Sigmoid colon (tissue), 7 donors: ENCODE measurements at places on chromosomes 13 and 19. TPM values are rescaled to one million over a fixed set of nuclear protein-coding genes. Genes with fewer than 3 reads are reported as not detected.

BEST2 gene
- total RNA-seq = not detected

PSG4 gene
- total RNA-seq = not detected

LYL1 gene
- 13.0 TPM for total RNA-seq

COX7A1 gene
- total RNA-seq = 43.0 TPM

VMAC gene
- 9.5 TPM for total RNA-seq

ADGRE3 gene
- not detected for total RNA-seq

MARK4 gene
- total RNA-seq = 12.7 TPM

ZNF737 gene
- 17.7 TPM for total RNA-seq

PRTN3 gene
- not detected for total RNA-seq

DNA sequence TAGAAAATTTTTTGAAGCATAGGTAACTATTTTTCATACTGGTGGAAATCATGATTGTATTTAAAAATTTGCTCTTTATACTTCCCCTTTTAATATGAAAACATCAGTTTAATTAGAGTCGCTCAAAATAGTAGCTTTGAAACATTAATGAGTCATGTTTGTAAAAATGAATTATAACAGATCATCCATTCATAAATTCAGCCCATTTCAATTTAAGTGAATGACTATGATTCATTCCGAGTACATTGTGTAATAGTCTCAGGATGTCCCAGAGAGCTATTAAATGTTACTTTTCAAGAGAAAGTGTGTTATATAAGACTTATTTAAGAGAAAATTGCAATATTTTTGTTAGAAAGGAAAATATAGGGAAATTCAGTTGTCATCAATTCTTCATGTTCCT lies 111.0 kb downstream of the FNDC3A start:
- no peak overlapping the region for H3K4me3 ChIP-seq
- H3K27me3 ChIP-seq = no peaks in the 10 kb centered on the region
- H3K27ac ChIP-seq = no peak overlapping the region

DNA sequence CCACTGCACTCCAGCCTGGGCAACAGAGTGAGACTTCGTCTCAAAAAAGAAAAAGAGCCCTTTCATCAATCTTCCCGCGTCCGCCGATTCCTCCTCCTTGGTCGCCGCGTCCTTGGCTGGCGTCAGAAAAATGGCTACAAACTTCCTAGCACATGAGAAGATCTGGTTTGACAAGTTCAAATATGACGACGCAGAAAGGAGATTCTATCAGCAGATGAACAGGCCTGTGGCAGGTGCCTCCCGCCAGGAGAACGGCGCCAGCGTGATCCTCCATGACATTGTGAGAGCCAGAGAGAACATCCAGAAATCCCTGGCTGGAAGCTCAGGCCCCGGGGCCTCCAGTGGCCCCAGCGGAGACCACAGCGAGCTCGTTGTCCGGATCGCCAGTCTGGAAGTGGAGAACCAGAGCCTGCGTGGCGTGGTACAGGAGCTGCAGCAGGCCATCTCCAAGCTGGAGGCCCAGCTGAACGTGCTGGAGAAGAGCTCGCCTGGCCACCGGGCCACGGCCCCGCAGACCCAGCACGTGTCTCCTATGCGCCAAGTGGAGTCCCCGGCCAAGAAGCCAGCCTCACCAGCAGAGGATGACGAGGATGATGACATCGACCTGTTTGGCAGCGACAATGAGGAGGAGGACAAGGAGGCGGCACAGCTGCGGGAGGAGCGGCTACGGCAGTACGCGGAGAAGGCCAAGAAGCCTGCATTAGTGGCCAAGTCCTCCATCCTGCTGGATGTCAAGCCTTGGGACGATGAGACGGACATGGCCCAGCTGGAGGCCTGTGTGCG lies 2.1 kb upstream of the MISP3 start:
- no peak overlapping the region for H3K4me3 ChIP-seq
- H3K27ac ChIP-seq = no peak overlapping the region
- no peaks in the 10 kb centered on the region for H3K36me3 ChIP-seq

GRCh38 chr13:83955011-83955410 lies 72.7 kb upstream of the SLITRK1 start:
- H3K4me3 ChIP-seq = no peak overlapping the region
- no peak for DNase-seq
- H3K27ac ChIP-seq = no peak overlapping the region
- no peaks in the 10 kb centered on the region for H3K27me3 ChIP-seq
- no peaks in the 10 kb centered on the region for H3K4me1 ChIP-seq

- H3K4me1 ChIP-seq = no peaks in the 10 kb centered on the region
- no peaks in the 10 kb centered on the region for H3K36me3 ChIP-seq
- H3K27ac ChIP-seq = no peak overlapping the region
- no peaks in the 10 kb centered on the region for H3K27me3 ChIP-seq
- H3K4me3 ChIP-seq = no peak overlapping the region
Measured at GRCh38 chr13:30002577-30002976, 152.2 kb upstream of the UBL3 start.

DNA sequence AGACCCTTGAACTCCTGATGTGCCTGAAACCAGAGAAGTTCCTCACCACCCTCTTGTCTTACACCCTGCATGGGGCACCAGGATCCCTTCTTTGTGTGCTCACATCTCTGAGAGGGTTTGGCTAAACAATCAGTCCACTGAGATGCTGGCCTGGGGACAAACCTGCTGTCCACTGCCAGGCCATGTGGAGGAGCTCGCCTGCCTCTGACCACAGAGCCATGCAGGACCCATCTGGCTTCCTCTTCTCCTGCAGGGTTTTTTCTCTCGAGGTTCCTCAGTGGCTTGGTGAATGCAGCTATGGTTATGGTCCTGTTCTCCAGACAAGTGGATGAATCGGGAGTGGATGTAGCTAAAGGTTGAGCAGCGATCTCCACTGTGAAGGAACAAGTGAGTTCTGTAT lies 49.1 kb upstream of the MEDAG start:
- H3K27me3 ChIP-seq = no peaks in the 10 kb centered on the region
- H3K4me1 ChIP-seq = no peaks in the 10 kb centered on the region
- H3K27ac ChIP-seq = no peak overlapping the region

GRCh38 chr13:24274452-24275021 lies 34.8 kb upstream of the C1QTNF9 start:
- no peaks in the 10 kb centered on the region for H3K27me3 ChIP-seq
- H3K27ac ChIP-seq = no peak overlapping the region
- H3K4me3 ChIP-seq = no peak overlapping the region
- H3K36me3 ChIP-seq = no peaks in the 10 kb centered on the region

GRCh38 chr13:101875091-101875490 lies 422.6 kb downstream of the ITGBL1 start:
- no peak for DNase-seq
- H3K36me3 ChIP-seq = no peaks in the 10 kb centered on the region
- no peaks in the 10 kb centered on the region for H3K27me3 ChIP-seq
- no peaks in the 10 kb centered on the region for H3K4me1 ChIP-seq
- no peak overlapping the region for H3K27ac ChIP-seq

- H3K27ac ChIP-seq = no peak overlapping the region
- no peaks in the 10 kb centered on the region for H3K27me3 ChIP-seq
- H3K4me1 ChIP-seq = peaks cover 13% of the 10 kb centered on the region
- peak overlapping the region; percentile 42 for H3K4me3 ChIP-seq
- no peak for DNase-seq
Measured at GRCh38 chr19:36245210-36246005, 30.5 kb downstream of the ZNF146 start.

- no peak for DNase-seq
- H3K27ac ChIP-seq = no peak overlapping the region
- H3K4me3 ChIP-seq = no peak overlapping the region
- H3K27me3 ChIP-seq = no peaks in the 10 kb centered on the region
- no peaks in the 10 kb centered on the region for H3K36me3 ChIP-seq
- peaks cover 10% of the 10 kb centered on the region for H3K4me1 ChIP-seq
Measured at GRCh38 chr13:50196118-50196517, 180.9 kb downstream of the KCNRG start.

- no peaks in the 10 kb centered on the region for H3K36me3 ChIP-seq
- no peaks in the 10 kb centered on the region for H3K4me1 ChIP-seq
- H3K27me3 ChIP-seq = no peaks in the 10 kb centered on the region
- H3K27ac ChIP-seq = no peak overlapping the region
- no peak overlapping the region for H3K4me3 ChIP-seq
- DNase-seq = no peak
Measured at GRCh38 chr13:79246578-79246949, 159.5 kb downstream of the RBM26 start.

DNA sequence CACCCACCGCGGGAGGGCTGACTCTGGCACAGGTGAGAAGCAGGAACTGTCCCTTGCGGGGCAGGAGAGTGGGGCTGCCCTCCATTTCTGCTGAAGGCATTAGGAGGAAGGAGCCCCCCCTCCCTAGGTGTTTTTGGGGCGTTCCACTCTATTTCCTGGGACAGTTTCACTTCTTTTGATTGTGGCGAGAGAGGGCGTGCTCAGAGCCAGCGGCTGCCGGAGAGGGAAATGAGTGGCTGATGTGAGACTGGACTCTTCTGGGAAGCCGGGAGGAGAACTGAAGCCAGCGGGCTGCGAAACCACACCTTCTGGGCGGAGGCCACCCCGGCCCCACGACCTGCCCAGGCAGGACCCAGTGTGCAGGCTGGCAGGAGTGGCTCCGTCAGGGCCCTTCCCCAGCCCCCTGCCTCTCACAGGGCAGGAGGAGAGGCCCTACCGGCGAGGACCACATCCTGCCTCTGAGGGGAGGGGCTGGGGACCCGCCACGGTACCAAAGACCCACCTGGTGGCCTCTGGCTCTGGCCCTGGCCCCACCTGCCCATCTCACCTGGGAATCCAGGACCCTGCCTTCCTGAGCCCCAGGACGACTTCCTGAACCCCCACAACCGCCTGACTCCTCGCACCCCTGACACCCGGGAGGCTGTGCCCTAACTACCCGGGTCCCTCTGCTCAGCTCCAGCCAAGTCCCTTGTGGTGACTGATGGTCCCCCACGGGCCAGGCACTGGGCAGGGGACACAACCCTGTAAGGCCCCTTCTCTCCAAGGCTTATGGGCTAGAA lies 25.9 kb downstream of the MPND start:
- H3K27ac ChIP-seq = peak overlapping the region; percentile 37
- peaks cover 70% of the 10 kb centered on the region for H3K4me1 ChIP-seq
- H3K27me3 ChIP-seq = no peaks in the 10 kb centered on the region
- H3K4me3 ChIP-seq = no peak overlapping the region
- DNase-seq = no peak
- H3K36me3 ChIP-seq = peaks cover under 1% of the 10 kb centered on the region

- no peaks in the 10 kb centered on the region for H3K27me3 ChIP-seq
- DNase-seq = peak; percentile 61
- H3K36me3 ChIP-seq = peaks cover 15% of the 10 kb centered on the region
- H3K27ac ChIP-seq = no peak overlapping the region
- H3K4me1 ChIP-seq = no peaks in the 10 kb centered on the region
Measured at GRCh38 chr19:1575323-1576241, 7.5 kb upstream of the MEX3D start.

GRCh38 chr13:41304551-41304950 lies 6.5 kb upstream of the NAA16 start:
- no peaks in the 10 kb centered on the region for H3K4me1 ChIP-seq
- no peaks in the 10 kb centered on the region for H3K36me3 ChIP-seq
- H3K27me3 ChIP-seq = no peaks in the 10 kb centered on the region
- no peak overlapping the region for H3K27ac ChIP-seq
- H3K4me3 ChIP-seq = no peak overlapping the region

DNA sequence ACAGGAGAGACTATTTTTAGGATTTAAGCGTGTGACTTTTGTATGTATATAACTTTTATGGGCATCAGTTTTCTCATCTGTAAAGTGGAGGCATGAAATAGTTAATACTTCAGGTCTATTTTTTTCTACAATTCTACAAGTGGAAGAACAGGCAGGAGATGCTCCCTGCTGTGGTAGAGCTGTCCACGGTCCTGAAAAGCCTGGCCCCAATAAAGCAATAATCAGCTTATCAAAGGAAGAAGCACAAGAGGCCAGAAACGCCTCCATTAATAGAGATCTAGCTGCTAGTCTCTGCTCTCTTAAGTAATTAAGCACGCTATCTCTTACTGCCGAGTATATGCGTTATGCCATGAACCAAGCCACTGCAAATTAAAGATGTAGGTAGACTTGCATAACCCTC lies 28.0 kb upstream of the WASF3 start:
- no peak overlapping the region for H3K27ac ChIP-seq
- no peak for DNase-seq
- no peaks in the 10 kb centered on the region for H3K36me3 ChIP-seq
- no peak overlapping the region for H3K4me3 ChIP-seq
- no peaks in the 10 kb centered on the region for H3K4me1 ChIP-seq

DNA sequence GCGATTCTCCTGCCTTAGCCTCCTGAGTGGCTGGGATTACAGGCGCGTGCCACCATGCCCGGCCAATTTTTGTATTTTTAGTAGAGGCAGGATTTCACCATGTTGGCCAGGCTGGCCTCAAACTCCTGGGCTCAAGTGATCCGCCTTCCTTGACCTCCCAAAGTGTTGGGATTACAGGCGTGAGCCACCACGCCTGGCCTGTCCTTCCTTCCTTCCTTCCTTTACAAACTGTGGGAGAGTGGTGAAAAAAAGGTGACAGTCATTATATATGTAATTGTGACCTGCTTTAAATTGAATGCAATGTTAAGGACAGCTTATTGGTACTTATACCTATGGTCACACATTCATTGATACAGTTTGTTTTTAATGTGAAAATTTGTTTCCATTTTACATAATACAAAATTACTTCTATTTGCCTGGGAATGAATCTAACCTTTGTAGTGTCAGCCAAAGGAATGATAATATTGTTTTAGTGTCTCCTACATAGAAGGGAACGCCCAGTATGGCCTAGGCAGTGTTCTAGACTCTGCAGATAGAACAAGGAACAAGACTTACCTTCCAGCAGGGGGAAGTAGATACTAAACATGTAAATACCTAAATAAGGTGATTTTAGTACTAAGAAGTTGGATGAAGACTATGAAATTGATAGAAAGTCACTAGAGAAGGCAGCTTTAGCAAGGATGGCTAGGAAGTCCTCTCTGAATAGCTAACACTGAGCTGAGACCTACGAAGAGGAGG lies 146.3 kb downstream of the GGACT start:
- no peak for DNase-seq
- no peaks in the 10 kb centered on the region for H3K27me3 ChIP-seq
- no peaks in the 10 kb centered on the region for H3K36me3 ChIP-seq
- no peak overlapping the region for H3K4me3 ChIP-seq
- peaks cover 13% of the 10 kb centered on the region for H3K4me1 ChIP-seq
- no peak overlapping the region for H3K27ac ChIP-seq

- no peak overlapping the region for H3K4me3 ChIP-seq
- no peaks in the 10 kb centered on the region for H3K27me3 ChIP-seq
- H3K4me1 ChIP-seq = no peaks in the 10 kb centered on the region
- no peak overlapping the region for H3K27ac ChIP-seq
Measured at GRCh38 chr13:100608906-100609305, 20.3 kb upstream of the GGACT start.

DNA sequence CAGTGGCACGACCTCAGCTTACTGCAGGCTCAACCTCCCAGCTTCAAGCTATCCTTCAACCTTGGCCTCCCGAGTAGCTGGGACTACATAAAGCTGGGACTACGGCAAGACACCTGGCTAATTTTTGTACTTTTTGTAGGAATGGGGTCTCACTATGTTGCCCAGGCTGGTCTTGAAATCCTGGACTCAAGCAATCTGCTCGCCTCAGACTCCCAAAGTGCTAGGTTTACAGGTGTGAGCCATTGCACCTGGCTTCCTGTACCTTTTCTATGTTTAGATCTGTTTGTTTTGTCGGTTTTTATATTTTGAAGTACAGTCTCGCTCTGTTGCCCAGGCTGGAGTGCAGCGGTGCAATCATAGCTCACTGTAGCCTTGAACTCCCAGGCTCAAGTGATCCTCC lies 17.5 kb upstream of the TICAM1 start:
- H3K27ac ChIP-seq = no peak overlapping the region
- DNase-seq = no peak
- H3K4me1 ChIP-seq = no peaks in the 10 kb centered on the region

- no peaks in the 10 kb centered on the region for H3K27me3 ChIP-seq
- DNase-seq = no peak
- no peak overlapping the region for H3K4me3 ChIP-seq
- H3K4me1 ChIP-seq = no peaks in the 10 kb centered on the region
- no peak overlapping the region for H3K27ac ChIP-seq
Measured at GRCh38 chr19:5617080-5617479, 5.5 kb downstream of the SAFB2 start.

GRCh38 chr19:3171894-3172672 lies 6.5 kb upstream of the S1PR4 start:
- H3K27ac ChIP-seq = no peak overlapping the region
- no peak overlapping the region for H3K4me3 ChIP-seq
- no peaks in the 10 kb centered on the region for H3K36me3 ChIP-seq
- no peak for DNase-seq
